Naive thymus-derived CD8-positive, alpha-beta T cell (primary cell): ENCODE measurements at places on chromosomes 4 and X.
A peak's percentile ranks its signal among the peaks of the same experiment; 100 is the strongest.

- no peak overlapping the region for H3K27ac ChIP-seq
- no peaks in the 10 kb centered on the region for H3K4me1 ChIP-seq
- no peak for DNase-seq
- H3K27me3 ChIP-seq: no peaks in the 10 kb centered on the region
Measured at GRCh38 chrX:113954297-113954696, 629.6 kb upstream of the HTR2C start.

- H3K36me3 ChIP-seq: no peaks in the 10 kb centered on the region
- DNase-seq: no peak
- H3K27me3 ChIP-seq: no peaks in the 10 kb centered on the region
- peaks cover 3% of the 10 kb centered on the region for H3K4me1 ChIP-seq
- H3K27ac ChIP-seq: no peak overlapping the region
Measured at GRCh38 chrX:66634272-66634671, 4.6 kb downstream of the EDA2R start.

DNA sequence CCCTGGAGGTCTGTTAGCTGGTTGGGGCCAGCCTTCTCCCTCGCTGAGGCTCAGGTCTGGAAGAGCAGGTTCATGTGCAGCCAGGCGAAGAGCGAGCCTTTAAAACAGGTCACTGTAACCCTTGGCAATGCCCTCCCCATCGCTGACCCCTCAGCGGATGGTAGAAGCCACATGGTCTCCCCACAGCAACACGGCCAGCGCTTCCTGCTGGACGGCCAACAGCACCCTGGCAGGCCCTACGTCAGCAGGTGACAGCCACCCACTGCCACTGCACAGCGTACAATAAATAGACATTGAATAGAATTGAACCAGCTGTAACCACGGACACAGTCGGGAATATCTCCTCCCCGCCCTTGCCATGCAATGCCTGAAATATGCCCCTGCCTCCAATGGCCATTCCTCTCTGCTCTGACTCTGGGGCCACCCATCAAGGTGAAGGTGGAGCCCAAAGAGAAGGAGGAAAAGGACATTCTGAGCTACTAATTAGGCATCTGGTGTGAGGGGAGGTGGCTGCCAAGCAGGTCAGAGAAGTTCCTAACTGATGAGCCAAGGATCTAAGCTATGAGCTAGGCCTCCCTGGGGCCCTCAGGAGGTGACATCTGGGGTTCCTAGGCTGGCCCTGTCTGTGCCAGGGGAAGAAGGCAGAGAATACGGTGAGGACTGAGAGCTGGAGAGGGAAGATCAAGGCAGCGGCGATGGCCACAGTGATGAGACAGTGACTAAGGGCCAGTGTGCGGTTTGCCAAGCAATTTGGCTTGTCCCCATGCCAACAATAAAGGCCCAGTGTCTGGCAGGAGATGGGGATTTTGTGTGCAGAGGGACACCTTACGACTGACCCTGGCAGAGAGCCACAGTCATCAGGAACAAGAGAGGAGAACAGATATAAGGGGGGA, 202.3 kb downstream of the BCOR start:
- no peak overlapping the region for H3K4me3 ChIP-seq
- no peaks in the 10 kb centered on the region for H3K36me3 ChIP-seq
- H3K27ac ChIP-seq: no peak overlapping the region
- peaks cover 11% of the 10 kb centered on the region for H3K4me1 ChIP-seq
- no peak for DNase-seq
- no peaks in the 10 kb centered on the region for H3K27me3 ChIP-seq

DNA sequence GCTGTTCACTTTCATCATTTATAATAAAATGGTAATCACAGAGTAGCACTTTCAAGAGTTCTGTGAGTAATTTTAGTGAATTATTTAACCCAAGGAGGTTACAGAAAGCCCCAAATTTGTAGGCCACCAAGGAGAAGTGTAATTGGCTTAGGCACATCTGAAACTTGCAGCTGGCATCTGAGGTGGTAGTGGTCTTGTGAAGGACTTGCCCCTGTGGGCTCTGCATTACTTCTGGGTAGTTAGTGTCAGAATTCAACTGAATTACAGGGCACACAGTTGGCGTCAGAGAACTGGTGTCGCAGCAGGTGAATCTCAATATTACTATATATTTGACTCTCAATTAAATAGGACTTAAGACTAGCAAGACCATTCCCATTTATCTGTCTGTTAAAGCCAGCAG, 36.9 kb downstream of the GPR174 start:
- peak overlapping the region; percentile 82 for H3K27ac ChIP-seq
- no peak for DNase-seq
- H3K4me3 ChIP-seq: peak overlapping the region; percentile 39
- peaks cover 4% of the 10 kb centered on the region for H3K36me3 ChIP-seq
- H3K4me1 ChIP-seq: peaks cover 76% of the 10 kb centered on the region

GRCh38 chr4:147244786-147245185, 236.1 kb upstream of the EDNRA start:
- no peaks in the 10 kb centered on the region for H3K4me1 ChIP-seq
- no peak overlapping the region for H3K4me3 ChIP-seq
- no peaks in the 10 kb centered on the region for H3K36me3 ChIP-seq
- DNase-seq: no peak

- peak within 1 kb of the TSS; percentile 98 for H3K27ac ChIP-seq
- H3K27me3 ChIP-seq: no peaks in the 10 kb centered on the region
Measured at GRCh38 chrX:55489314-55490009, at the start of gene USP51. USP51 (minus strand) TSS chrX:55489848; CDS start chrX:55488939, 909 bp downstream.

DNA sequence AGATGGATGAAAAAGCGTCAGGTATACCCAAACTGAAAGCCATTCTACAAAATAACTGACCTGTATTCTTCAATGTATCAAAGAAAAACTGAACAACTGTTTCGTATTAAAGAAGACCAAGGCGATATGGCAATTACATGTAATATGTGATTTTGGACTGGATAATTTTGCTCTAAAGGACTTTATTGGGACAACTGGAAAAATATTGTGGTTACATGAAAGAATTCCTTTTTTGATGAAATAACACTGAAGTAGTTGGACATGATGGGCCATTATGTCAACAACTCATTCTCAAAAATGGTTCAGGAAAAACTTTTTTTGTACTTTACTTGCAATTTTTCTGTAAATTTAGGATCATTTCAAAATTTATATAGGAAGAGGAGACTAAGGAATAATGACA, 12.1 kb upstream of the ANTXR2 start:
- H3K36me3 ChIP-seq: no peaks in the 10 kb centered on the region
- no peak overlapping the region for H3K27ac ChIP-seq
- no peaks in the 10 kb centered on the region for H3K4me1 ChIP-seq
- DNase-seq: no peak

- no peak overlapping the region for H3K4me3 ChIP-seq
- H3K36me3 ChIP-seq: no peaks in the 10 kb centered on the region
- DNase-seq: no peak
- H3K27me3 ChIP-seq: peaks cover 19% of the 10 kb centered on the region
- H3K4me1 ChIP-seq: no peaks in the 10 kb centered on the region
- no peak overlapping the region for H3K27ac ChIP-seq
Measured at GRCh38 chr4:140688711-140689598, 67.2 kb downstream of the TBC1D9 start.

DNA sequence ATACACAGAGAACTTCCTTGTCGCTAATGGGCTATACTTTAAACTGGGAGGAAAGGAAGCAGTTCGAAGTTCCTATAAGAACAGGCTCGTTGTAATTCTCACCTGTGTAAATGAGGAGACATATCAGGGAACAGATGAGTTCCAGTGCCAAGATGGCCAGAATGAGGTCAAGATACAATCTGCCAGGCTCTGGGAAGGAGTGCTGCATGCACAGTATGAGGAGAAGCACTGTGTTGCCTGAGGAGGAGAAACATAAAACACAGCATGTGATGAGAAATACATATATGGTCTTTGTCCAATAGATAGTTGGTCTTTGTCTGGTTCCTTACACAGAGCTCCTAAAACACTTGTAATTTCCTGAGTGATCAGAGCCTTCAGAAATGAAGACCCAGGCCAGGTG, 24.3 kb downstream of the TMEM192 start:
- peaks cover 90% of the 10 kb centered on the region for H3K36me3 ChIP-seq
- H3K27ac ChIP-seq: no peak overlapping the region
- no peaks in the 10 kb centered on the region for H3K4me1 ChIP-seq
- H3K4me3 ChIP-seq: no peak overlapping the region
- no peak for DNase-seq

GRCh38 chr4:119930546-119930945, 136.1 kb downstream of the MAD2L1 start:
- H3K4me1 ChIP-seq: no peaks in the 10 kb centered on the region
- H3K27me3 ChIP-seq: no peaks in the 10 kb centered on the region
- H3K27ac ChIP-seq: no peak overlapping the region

GRCh38 chr4:70936200-70936787, 34.1 kb downstream of the MOB1B start:
- H3K27me3 ChIP-seq: no peaks in the 10 kb centered on the region
- peaks cover 21% of the 10 kb centered on the region for H3K4me1 ChIP-seq
- no peak for DNase-seq
- no peak overlapping the region for H3K4me3 ChIP-seq
- H3K27ac ChIP-seq: peak overlapping the region; percentile 6
- H3K36me3 ChIP-seq: peaks cover 5% of the 10 kb centered on the region

GRCh38 chrX:110167952-110168451, 149.9 kb downstream of the AMMECR1 start:
- no peaks in the 10 kb centered on the region for H3K4me1 ChIP-seq
- DNase-seq: peak; percentile 67
- H3K36me3 ChIP-seq: peaks cover 2% of the 10 kb centered on the region
- no peak overlapping the region for H3K27ac ChIP-seq

GRCh38 chr4:39302901-39303300, 63.3 kb downstream of the RFC1 start:
- H3K27ac ChIP-seq: no peak overlapping the region
- peaks cover 52% of the 10 kb centered on the region for H3K36me3 ChIP-seq
- no peak overlapping the region for H3K4me3 ChIP-seq
- no peaks in the 10 kb centered on the region for H3K4me1 ChIP-seq
- DNase-seq: no peak
- no peaks in the 10 kb centered on the region for H3K27me3 ChIP-seq

DNA sequence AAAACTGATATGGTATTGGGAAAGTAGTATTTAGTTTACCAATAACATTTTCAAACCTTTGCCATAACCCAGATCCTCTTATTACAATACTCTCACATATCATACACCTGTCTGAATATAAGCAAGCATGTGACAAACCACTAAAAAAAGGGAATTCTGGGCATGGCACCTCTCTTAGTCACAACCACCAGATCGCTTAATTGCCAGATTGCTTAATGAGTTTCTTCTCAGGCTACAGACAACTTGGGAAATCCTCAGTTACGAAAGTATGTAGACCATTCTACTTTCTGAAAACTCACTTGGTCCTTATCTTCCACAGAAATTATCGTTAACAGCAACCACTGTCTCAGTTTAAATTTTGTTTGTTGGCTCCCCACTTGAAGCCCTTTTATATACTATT, 2.1 kb downstream of the NAF1 start:
- DNase-seq: no peak
- H3K4me3 ChIP-seq: peak overlapping the region; percentile 36
- H3K27ac ChIP-seq: peak overlapping the region; percentile 12
- H3K36me3 ChIP-seq: peaks cover 10% of the 10 kb centered on the region
- H3K27me3 ChIP-seq: no peaks in the 10 kb centered on the region
- peaks cover 59% of the 10 kb centered on the region for H3K4me1 ChIP-seq

- DNase-seq: no peak
- no peaks in the 10 kb centered on the region for H3K27me3 ChIP-seq
- H3K4me1 ChIP-seq: peaks cover 55% of the 10 kb centered on the region
- H3K27ac ChIP-seq: peak overlapping the region; percentile 97
Measured at GRCh38 chrX:132216283-132216682, 3.0 kb downstream of the RAP2C start.
